ENCODE measurements at places on chromosomes 1 and 21.

DNA sequence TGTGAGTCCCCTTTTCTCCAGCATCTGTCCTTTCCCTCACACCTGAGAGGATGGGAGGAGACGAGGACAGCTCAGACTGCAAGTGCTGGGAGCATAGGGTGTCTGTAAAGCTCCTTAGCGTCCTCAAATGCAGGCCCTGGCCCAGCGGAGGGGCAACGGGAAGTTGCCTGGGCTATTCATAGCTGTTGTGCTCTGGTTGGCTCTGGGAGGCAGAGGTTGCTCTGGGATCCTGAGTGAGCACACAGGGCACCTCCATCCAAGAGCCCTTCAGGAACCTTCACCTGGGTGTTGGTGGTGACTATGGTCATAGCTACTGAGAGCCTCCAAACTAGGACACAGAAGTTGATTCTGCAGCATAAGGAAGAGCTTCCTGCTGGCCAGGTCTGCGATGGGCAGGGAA, 2.6 kb downstream of the PADI1 start:
- DNase-seq: no peak

- DNase-seq: no peak
These were observed 144.0 kb downstream of the LEPR start for GRCh38 chr1:65564493-65564892.

- DNase-seq: peak; percentile 2
These were observed 53.8 kb downstream of the PLPP3 start for GRCh38 chr1:56525489-56526041.

- no peak for DNase-seq
These were observed 8.3 kb upstream of the MUTYH start for GRCh38 chr1:45348609-45348965.

DNA sequence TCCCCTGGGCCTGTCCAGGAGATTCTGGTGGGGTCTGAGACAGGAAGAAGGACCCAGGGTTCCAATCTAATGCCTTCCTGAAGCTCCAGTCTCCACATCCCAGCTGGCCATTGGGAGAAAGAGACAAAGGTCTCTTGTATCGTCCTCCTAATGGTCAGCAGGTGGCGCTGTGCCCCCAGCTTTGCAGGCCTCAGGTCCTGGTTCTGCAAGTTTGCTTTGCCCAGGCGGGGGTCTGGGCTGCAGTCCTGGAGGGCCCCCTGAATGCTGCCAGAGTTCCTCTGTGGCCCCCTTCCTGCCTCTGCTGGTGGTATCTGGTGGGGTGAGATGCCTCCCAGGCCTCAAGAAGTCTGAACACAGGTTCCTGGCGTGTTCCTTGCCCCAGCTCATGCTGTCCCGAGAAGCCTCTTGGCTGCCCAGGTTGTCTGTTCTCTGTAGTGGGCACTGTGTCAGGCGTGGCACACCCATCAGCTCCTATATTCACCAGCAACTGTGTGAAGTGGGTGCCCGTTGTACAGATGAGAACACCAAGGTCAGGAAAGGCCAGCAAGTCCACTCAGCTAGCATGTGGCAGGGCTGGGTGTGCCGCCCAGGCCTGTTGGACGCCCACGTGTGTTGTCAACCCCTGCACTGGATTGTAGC, 33.8 kb upstream of the CSF3R start:
- no peak for DNase-seq

- no peak for DNase-seq
These were observed 23.9 kb downstream of the APP start for GRCh38 chr21:26146681-26147080.

- no peak for DNase-seq
These were observed 7.9 kb downstream of the TINAGL1 start for GRCh38 chr1:31583995-31584868.

DNA sequence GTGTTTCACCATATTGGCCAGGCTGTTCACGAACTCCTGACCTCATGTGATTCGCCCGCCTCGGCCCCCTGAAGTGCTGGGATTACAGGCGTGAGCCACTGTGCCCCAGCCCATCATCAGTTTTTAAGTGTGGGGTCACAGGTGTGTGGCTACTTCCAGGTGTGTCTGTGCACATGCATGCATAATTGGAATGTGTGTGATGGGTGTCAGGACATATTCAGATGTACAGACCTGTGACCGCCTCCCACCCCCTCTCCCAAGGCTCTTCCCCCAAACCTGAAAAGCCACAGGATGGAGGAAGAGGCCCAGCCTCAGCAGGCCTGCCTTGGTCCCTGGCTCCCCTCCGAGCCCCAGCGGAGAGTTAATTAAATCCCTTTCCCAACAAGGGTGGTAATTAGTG, 37.3 kb upstream of the CSF3R start:
- DNase-seq: no peak

- no peak for DNase-seq
These were observed 47.9 kb downstream of the PHACTR4 start for GRCh38 chr1:28417441-28417922.

GRCh38 chr1:3459051-3459908, 4.8 kb downstream of the ARHGEF16 start:
- DNase-seq: no peak

All from stimulated activated CD8-positive, alpha-beta memory T cell treated with anti-CD3 and anti-CD28 coated beads, Interleukin-15, amount 100 ng/mL, for 48 hours (primary cell).